ENCODE measurements at places on chromosomes 4 and X. TPM values are rescaled to one million over a fixed set of nuclear protein-coding genes. Genes with fewer than 3 reads are reported as not detected.

The UGT2B10 gene
- total RNA-seq: not detected

The CABS1 gene
- total RNA-seq: not detected

The CXorf49 gene
- not detected for total RNA-seq

The P2RY4 gene
- total RNA-seq: not detected

GRCh38 chr4:6461301-6462165, 10.9 kb downstream of the PPP2R2C start:
- no peak for DNase-seq

DNA sequence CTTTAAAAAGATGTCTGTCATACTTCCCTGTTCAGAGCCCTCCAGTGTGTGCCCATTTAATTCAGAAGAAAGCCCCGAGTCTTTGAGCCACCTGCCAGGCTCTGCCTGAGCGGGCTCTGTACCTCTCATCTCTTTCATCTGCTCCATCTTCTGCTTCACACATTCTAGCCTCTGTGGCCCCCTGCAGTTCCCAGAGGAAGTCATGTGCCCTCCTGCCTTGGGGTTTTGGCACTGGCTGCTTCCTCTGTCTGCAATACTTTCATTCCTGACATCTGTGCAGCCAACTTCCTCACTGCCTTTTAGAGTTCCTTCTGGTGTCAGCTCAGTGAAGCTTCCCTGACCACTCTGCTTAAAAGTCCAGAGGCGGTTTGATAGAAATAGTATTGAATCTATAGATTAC, 6.2 kb upstream of the STK32B start:
- DNase-seq: peak; percentile 69

GRCh38 chr4:122824616-122825015, 2.0 kb upstream of the FGF2 start:
- no peak for DNase-seq

GRCh38 chr4:182918044-182918607, 940 bp upstream of the DCTD start:
- DNase-seq: no peak

DNA sequence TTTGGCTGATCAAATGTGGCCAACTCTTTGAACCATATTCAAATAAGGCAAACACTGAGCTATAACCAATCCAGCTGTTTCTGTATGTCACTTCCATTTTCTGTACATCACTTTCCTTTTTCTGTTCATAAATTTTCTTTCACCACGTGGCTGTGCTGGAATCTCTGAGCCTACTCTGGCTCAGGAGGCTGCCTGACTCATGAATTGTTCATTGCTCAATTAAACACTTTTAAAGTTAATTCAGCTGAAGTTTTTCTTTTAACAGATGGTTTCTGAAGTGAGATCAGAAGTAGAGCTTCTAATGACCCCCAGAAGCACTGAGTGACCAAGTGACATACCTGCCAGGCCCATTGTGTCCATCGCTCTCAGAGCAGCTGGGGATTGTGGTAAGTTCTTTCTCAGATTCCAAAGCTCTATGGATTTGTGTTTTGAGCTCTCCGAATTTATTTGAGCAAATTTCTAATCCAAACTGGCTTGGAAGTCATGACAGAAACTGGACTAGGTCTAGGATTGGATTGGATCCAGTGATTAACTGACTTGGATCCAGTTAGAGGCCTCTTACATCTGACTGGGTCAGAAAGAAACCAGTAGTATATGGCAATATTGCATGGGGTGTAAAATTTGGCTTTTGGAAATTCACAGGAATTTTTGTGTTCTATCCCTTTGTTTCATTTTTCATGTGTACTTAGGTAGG, 121.2 kb upstream of the BANK1 start:
- DNase-seq: no peak

GRCh38 chrX:16137416-16138107, 14.2 kb downstream of the GRPR start:
- no peak for DNase-seq
